ENCODE measurements at places on chromosomes 3 and 15.

DNA sequence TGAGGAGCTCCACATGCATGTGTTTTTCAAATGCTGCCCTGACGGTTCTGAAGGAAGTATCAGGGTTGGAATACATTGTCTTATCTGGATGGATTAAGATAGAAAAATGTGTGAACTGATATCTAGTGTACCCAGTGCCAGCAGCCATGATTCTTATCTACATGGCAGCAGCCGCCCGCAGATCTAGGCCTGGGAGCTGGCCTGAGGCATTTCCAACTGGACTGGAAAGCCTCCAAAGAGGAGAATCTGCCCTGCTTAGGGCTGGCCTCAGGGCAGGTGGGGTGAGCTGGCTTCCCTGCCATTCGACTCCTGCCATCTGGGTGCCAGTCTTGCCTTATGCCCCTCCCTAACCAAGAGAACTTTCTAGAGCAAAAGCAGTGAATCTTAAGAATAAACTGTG lies 125.8 kb downstream of the SSR3 start:
- peaks cover 3% of the 10 kb centered on the region for H3K27me3 ChIP-seq
- H3K4me1 ChIP-seq, result peaks cover 3% of the 10 kb centered on the region
- DNase-seq, result no peak
- no peak overlapping the region for H3K4me3 ChIP-seq

DNA sequence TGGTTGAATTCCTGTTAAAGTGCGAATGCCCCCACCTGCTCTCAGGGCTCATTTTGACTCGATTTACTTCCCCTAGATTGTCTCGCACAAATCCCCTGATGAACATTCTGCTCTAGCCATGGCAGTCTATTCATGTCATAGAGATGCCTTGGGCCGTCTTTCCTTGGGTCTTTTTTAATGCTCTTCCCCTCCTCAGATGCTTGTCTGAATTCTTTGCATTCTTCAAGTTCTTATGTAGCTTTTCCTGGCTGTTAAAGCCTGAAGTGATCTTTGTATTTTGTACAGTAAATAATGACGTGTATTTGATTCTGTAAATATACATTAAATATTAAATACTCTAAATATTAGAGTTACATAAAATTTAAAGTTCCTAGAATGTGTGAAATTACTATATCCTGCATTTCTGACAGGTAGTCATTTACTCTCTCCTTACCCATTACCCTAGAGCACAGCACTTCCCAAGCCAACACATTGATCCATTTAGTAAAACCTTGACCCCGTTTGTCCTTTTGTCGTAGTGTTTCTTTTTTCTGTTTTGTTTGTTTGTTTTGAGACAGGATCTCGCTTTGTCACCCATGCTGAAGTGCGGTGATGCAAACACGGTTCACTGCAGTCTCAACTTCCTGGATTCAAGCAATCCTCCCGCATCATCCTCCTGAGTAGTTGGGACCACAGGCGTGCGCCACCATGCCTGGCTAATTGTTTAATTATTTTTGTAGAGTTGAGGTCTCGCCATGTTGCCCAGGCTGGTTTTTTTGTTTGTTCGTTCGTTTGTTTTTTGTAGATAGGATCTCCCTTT lies 47.9 kb downstream of the YEATS2 start:
- no peak for DNase-seq
- H3K27ac ChIP-seq, result peak overlapping the region; percentile 86
- no peaks in the 10 kb centered on the region for H3K27me3 ChIP-seq
- no peak overlapping the region for H3K4me3 ChIP-seq
- H3K36me3 ChIP-seq, result peaks cover 36% of the 10 kb centered on the region
- H3K4me1 ChIP-seq, result peaks cover 4% of the 10 kb centered on the region

- peaks cover 54% of the 10 kb centered on the region for H3K27me3 ChIP-seq
- no peaks in the 10 kb centered on the region for H3K36me3 ChIP-seq
- DNase-seq, result no peak
- no peak overlapping the region for H3K4me3 ChIP-seq
- peaks cover 8% of the 10 kb centered on the region for H3K4me1 ChIP-seq
- H3K27ac ChIP-seq, result no peak overlapping the region
Measured at GRCh38 chr3:184780981-184781515, 30.9 kb upstream of the VPS8 start.

- H3K27me3 ChIP-seq, result peaks cover 34% of the 10 kb centered on the region
- H3K4me3 ChIP-seq, result no peak overlapping the region
- no peaks in the 10 kb centered on the region for H3K36me3 ChIP-seq
- no peak for DNase-seq
- H3K27ac ChIP-seq, result no peak overlapping the region
- H3K4me1 ChIP-seq, result no peaks in the 10 kb centered on the region
Measured at GRCh38 chr15:68623301-68623892, 44.6 kb downstream of the CORO2B start.

GRCh38 chr3:66464512-66464894 lies 36.3 kb downstream of the LRIG1 start:
- H3K27me3 ChIP-seq, result no peaks in the 10 kb centered on the region
- peaks cover 29% of the 10 kb centered on the region for H3K4me1 ChIP-seq
- peaks cover 7% of the 10 kb centered on the region for H3K36me3 ChIP-seq
- DNase-seq, result no peak
- no peak overlapping the region for H3K4me3 ChIP-seq
